ENCODE measurements at places on chromosomes 3 and 15.

DNA sequence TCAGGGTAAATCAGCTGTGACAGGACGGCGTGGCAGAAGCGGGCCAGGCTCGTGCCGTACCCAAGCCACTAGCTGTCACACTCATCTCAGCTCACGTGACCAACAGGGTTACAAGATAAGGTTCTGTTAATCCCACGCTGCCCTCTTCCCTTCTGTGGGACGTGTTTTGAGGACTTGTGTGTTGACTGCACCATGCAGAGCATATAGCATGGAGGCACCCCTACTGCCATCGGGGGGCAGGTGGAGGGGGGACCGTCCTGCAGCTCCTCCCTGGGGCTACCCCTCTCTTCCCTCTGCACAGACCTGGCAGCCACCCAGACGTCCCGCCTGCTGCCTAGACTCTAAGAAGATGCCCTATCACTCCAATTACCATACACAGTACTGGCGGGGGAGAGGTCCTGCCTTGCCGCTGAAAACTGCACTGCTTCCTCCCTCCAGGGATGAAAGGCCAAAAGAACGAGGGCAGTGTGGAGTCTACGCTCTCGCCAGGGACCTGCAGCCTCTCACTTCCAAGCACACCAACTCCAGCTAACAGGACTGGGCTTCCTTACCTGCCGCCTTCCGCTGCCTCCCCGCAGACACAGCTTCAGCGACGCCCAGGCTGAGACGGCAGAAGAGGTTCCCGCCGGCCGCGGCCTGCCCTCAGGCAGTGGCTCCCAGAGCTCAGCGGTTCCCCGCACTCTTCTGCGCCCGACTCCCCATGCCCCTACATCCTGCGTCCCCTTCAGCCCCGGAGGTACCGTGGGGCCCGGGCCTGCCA lies at the start of gene TNK2:
TSS of gene TNK2 (minus strand) at position 618 of the 760 bp plus-strand sequence. CDS start 19,963 bp downstream, outside the sequence.
- DNase-seq: no peak

DNA sequence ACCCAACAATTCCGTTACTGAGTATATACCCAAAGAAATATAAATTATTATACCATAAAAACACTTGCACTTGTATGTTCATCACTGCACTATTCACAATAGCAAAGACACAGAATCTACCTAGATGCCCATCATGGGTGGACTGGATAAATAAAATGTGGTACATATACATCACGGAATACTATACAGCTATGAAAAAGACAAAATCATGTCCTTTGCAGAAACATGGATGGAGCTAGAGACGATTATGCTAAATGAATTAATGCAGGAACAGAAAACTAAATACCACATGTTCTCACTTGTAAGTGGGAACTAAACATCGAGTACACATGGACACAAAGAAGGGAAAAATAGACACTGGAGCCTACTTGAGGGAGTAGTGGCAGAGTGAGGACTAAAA lies 185.3 kb downstream of the PYDC2 start:
- no peak for DNase-seq

GRCh38 chr15:87645723-87646122 lies 610.8 kb downstream of the NTRK3 start:
- DNase-seq: no peak

GRCh38 chr3:69768438-69768837 lies 29.2 kb downstream of the MITF start:
- DNase-seq: no peak

DNA sequence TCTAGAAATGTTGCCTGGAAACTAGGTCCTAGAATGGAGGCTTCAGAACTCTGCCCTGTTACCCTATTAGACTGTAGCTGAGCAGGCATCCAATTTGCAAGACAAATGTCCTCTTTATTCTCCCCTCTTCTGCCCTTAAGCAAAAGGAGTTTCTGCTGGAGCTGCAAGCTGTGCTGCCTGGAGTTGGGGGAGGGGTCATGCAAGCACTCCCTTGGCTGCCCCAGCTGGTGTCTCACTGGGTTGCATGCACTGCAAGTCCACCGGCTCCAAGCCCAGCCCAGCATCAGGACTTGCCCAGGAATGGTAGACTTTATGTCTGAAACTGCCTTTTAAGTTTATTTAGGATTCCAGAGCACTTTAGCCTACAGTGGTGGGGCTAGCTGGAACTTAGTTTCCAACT lies 15.7 kb upstream of the RBP2 start:
- DNase-seq: no peak

DNA sequence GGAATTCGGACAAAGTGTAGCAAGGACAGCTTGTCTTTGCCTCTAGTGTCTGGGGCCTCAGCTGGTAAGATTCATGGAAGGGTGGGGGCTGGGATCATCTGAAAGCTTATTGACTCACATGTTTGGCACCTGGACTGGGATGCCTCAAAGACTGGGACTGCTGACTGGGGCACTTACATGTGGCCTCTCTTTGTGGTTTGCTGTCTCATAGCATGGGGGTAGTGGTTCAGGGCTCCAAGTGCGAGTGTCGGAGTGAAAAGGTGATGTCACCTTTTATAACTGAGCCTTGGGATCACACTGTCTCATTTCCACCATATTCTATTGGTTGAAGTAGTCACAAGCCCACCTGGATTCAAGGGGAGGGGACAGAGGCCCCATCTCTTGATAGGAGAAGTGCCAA lies 6.8 kb downstream of the MFSD1 start:
- no peak for DNase-seq

- no peak for DNase-seq
Measured at GRCh38 chr3:16013568-16013967, 160.9 kb upstream of the GALNT15 start.

- no peak for DNase-seq
Measured at GRCh38 chr3:3340526-3340925, 161.0 kb upstream of the CRBN start.

DNA sequence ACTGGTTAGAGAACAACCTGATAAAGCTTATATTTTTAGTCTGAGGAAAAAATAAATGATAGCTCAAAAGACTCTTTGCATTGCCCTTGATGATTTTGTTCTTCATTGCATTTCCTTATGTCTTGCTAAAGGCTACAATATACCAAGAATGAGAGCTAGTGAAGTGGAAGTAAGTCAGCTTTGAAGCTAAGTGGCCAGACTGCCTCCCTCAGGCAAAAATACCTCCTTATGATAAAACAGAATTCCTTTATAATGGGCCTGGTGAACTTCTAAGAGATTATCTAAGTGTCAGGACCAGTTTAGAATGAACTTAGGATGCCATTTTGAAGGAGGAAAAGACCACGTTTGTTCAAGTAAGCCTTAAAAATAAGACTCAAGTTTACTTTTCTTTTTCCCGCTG lies 678.4 kb downstream of the ROBO2 start:
- no peak for DNase-seq

DNA sequence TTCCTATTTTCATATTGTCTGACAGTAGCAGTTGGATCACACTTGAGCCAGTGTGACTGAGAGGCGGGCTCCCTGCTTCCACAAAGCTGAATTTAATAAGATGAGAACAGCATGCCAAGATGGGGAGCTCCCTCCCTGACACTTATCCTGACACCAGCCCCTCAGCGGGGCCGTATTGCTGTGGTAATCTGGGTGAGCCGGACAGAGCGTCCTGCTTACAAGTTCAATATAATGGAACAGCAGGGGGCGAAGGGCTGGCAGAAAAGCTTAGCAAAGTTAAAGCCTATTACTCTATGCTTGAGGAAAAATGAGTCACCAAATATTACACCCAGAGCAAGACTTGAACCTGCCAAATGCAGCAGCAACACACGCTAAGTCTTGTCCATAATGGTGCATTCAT lies 163.8 kb upstream of the CMC1 start:
- DNase-seq: no peak

DNA sequence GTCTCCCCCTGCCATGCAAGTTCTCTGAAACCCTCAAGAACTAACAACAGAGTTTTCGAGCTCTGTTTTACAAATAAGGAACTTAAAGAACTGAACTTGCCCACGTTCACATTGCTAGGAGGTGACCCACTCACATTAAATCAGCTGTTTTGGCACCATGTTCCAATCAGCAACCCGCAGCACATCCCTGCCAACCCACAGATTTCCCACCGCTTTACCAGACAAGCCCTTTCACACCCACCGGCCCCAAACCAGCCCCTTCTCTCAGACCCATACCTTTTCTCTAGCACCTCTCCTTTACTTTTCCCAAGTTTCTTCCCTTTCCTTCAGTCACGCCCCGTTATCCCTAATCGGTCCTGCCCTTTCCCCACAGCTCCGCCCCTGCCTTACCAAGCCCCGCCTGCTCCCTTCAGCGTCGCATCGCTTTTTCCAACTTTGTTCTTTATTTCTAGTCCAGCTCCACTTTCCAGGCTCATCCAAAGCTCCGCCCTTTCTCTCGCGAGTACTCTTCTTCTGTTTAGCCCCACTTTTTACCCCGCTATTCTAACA lies 804 bp upstream of the BRPF1 start:
- no peak for DNase-seq

GRCh38 chr15:98753726-98754656 lies 105.7 kb downstream of the IGF1R start:
- DNase-seq: no peak

GRCh38 chr3:99630815-99631214 lies 7.6 kb upstream of the COL8A1 start:
- no peak for DNase-seq

- no peak for DNase-seq
Measured at GRCh38 chr3:184562878-184563560, 1.4 kb downstream of the EPHB3 start.

DNA sequence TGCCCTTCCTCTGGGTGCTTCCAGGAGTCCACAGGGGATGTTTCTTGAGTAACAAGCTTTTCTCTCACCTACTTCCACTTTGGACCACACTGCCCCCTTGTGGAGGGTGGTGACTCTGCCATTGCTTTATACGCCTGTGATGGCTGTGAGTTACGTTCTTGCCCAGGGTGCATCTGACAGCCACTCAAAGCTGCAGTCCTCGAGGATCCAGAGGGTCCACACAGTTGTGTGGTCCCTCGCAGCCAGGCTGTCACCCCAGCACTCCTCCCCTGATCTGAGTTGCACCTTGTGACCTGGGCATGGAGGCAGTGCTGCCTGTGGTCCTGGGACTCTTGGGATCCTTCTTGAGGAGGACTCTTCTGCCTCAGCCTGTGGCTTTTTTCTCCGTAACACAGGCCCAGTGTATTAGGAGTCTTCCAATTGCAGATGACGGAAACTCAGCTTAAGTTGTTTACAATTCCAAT lies 23.4 kb downstream of the FOXL2 start:
- DNase-seq: no peak

DNA sequence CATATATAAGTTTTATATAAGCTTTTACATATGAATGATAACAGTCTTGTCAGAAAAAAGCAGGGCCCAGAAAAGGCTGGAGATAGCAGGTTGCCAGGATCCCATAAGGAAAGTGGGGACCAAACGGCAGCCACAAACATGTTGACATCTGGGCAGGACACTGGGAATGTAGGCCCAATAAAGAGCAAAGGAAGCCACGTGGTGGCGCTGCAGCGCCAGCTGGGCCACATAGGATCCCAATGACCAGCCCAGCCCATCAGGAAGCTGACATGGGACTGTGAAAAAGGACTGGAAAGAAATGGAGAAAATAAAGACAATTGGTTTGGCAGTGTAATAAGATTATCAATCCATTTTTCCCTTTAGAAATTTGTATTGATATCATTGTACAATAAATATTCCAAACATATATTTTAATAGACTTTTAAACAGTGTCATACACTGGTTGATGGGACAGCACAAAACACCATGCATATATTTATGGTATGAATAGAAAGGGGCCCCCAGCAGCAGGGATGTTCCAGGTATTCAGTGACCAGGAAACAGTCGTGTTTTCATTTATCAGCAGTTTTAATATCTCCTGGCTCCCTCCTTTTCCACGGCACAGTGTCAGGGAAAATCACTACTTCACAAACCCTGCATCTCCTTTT lies 89.0 kb upstream of the STRIT1 start:
- peak; percentile 56 for DNase-seq

DNA sequence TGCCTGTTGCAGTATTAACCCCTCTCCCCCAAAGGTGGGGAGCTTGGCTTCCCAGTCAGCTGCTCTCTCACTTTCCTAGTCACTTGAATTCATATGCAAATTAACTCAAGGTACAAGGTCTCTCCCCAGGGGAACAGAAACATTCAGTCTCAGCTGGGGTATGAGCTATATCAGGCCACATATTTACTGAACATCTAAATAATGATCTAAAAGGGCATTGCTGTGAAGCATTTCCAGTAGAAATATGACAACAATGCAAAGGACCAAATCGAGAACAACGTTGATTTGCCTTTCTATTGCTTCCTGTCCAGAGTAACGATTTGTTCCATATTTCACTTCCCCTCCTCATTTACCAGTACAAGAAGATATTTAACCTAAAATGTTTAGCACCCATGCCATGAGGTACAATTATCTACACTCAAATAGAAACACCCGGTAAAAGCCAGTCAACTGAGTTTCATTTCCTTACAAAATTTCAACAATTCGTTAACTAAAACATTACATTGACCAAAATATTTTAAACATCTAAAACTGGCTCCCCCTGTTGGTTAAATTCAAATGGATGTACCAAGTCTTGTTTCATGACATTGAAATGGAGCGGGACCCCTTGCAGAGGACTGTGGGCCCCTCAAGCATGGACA lies 36.5 kb upstream of the KLHL6 start:
- DNase-seq: no peak

- DNase-seq: no peak
Measured at GRCh38 chr3:156456771-156457224, 98.1 kb downstream of the SSR3 start.

DNA sequence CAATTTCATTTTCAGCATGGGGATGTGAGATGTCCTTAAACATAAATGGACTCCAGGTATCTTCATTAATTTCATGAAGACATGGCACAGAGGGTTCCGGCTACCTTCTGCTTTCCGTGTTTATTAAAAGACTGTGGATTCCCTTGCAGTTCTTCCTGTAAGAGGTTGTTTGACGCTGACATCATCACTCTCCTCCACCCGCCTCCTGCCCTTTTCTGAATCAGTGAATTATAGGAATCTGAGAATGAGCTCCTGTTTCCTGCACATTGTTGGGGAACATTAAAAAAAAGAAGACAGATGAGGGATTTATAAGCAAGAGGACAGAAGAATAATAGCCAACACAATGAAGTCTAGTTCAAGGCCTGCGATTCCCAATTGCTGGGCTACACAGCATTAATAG lies 191.3 kb downstream of the LPP start:
- DNase-seq: no peak

GRCh38 chr3:72488738-72489035 lies 359.6 kb downstream of the SHQ1 start:
- DNase-seq: no peak
